CD4-positive, alpha-beta memory T cell (primary cell): ENCODE measurements at places on chromosomes 16 and 17.

DNA sequence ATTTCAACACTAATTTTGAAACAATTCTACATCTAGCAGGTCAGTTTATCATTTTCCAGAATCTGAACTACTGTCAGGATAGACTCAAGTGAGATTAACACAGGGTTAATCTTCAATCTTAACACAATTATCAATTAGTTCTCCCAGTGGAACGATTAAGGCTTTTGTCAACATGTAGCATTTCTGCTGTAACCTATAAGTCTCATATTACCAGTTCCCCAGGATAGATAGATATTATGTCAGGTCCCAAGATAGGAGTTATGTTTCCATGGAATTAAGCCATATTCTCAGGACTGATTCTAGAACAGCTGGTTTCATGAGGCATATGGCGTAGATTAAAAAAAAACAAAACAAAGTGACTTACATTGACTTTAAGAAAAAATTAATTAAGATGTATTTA is 4.4 kb upstream of the FBF1 start:
- DNase-seq = no peak

DNA sequence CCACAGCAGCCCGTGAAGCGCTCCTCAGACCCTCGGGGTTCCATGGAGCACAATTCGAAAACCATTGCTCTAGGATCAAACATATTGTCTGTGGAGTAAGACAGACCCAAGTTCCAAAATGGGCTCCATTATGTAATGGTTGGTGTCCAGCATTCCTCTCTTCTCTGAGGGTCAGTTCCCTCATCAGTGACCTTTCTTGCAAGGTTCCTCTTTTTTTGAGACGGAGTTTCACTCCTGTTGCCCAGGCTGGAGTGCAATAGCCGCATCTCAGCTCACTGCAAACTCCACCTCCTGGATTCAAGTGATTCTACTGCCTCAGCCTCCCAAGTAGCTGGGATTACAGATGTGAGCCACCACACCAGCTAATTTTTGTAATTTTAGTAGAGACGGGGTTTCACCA is 28.4 kb downstream of the PLXDC1 start:
- DNase-seq = no peak

- no peak for DNase-seq
These were observed 261.4 kb downstream of the MAP2K4 start for GRCh38 chr17:12282056-12282455.

DNA sequence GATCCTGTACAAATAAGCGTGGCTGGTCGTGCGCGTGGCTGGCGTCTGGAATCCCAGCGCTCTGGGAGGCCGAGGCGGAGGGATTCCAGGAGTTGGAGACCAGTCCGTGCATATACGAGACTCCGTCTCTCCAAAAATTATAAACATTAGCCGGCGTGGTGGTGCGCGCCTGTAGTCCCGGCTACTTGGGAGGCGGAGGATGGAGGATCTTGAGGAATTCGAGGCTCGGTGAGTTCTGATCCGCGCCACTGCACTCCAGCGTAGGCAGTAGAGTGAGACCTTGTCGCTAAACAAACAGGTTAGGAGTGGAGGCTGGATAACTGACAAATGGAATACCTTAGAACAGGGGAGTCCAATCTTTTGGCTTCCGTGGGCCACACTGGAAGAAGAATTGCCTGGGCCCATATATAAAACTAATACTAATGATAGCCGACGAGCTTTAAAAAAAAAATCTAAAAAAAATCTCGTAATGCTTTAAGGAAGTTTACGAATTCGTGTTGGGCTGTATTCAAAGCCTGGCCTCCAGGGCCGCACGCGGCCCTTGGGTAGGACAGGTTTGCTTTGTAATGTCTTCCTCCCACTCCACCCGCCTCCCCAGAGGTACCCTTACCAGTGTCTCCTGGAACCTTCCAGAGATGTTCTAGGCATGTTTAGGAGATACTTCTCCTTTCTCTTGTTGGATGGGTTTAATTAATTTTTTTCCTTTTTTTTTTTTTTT is 909 bp upstream of the RSL1D1 start:
- no peak for DNase-seq

DNA sequence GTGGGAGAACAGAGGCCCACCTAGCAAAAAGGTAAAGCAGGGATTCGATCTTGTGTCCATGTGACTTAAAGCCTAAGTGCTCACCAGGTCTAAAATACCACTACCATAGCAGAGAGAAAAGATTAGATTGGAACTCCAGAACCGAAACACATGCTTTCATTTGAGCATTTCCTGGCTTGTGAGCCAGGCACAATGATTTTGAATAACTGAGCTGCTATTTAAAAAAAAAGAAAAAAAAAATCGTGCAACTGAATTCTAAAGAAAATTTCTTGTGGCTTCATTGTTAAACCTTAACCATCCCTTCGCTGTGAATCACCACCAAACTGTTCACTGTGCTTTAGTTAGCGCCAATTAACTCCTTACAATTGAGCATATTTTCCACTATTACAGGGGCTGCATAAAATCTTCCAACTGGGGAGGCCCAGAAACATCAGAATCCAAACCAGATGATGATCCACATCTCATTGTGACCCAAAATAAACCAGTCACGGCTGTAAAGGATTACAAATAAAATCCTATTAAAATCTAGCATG is 366.4 kb upstream of the ERCC4 start:
- DNase-seq = no peak

DNA sequence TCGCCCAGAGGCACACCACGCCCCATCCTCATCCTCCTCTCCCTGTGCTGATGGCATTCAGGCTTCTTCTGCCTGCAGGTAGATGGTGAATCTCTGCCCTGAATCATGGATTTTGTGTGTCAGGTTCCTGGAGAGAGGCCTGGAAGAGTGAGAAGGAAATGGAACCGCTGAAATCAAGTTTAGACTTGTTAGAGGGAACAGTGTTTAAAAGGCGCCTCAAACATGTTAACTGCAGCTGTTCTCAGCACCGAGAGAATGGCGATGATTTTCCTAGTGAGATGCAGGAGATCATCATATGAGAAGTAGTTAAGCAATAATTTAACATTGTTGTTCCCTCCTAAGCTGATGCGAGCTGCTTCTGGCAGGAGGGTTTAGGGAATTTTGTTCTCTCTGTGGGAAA is 744.4 kb upstream of the EEF2KMT start:
- no peak for DNase-seq

DNA sequence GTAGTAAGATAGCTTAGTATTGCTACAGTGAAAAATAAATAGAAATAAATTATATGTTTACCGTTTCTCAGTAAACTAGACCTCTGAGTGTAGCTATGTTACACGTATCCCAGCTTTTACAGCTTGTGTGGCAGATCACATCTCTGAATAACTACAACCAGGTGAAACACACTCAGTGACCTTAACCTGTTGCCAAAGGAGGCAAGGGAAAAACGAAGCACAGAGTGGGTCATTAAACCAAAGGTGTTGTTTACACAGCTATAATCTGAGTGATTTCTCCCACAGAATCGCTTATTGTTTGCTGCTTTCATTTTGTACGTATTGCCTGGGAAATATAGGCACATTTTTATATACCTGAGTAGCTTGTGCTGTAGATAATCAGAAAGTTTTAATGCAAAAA is 688.2 kb upstream of the KIF2B start:
- DNase-seq = no peak

DNA sequence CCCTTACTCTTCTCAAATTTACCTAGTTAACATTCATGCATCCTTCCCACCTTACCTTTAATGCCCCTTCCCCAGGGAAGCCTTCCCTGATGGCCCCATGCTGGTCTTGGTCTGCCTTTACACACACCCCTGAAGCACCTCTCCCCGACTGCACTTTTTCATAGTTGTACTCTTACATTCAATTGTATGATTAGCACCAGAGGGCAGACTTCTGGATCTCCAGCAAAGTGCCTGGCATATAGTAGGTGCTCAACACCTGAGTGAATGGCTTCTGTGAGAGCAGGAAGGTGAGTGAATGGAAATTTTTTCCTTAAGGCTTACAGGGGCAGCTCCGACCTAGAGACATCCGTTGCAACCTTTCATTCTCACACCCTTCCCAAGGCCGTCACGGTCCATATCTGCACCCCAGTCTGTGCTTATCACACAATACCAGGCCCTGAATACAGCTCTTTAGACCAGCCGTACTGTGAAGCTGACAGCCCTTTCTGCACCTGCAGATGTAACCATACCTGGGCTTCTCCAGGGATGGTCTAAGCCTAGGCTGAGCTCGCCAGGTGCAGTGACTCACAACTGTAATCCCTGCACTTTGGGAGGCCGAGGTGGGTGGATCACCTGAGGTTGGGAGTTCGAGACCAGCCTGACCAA is 4.4 kb downstream of the PGAP3 start:
- DNase-seq = no peak

DNA sequence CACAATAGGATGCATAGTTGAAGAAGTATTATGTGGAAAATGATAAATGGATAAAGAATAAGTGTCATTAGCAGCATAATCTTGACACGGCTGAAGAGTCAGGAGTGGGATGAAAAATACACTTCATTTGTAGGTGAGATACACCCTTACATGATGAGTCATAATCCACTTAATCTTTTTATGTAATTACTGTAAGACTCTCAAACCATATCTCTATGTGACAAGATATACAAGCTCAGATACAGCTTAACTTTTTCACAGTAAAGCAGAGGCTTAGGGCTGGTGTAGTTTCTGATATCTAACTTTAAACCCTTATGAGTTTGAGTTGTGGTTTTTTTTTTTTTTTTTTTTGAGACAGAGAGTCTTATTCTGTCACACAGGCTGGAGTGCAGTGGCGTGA is 101.2 kb downstream of the FTO start:
- DNase-seq = no peak

GRCh38 chr17:39629898-39630297 is 3.1 kb downstream of the PPP1R1B start:
- no peak for DNase-seq

DNA sequence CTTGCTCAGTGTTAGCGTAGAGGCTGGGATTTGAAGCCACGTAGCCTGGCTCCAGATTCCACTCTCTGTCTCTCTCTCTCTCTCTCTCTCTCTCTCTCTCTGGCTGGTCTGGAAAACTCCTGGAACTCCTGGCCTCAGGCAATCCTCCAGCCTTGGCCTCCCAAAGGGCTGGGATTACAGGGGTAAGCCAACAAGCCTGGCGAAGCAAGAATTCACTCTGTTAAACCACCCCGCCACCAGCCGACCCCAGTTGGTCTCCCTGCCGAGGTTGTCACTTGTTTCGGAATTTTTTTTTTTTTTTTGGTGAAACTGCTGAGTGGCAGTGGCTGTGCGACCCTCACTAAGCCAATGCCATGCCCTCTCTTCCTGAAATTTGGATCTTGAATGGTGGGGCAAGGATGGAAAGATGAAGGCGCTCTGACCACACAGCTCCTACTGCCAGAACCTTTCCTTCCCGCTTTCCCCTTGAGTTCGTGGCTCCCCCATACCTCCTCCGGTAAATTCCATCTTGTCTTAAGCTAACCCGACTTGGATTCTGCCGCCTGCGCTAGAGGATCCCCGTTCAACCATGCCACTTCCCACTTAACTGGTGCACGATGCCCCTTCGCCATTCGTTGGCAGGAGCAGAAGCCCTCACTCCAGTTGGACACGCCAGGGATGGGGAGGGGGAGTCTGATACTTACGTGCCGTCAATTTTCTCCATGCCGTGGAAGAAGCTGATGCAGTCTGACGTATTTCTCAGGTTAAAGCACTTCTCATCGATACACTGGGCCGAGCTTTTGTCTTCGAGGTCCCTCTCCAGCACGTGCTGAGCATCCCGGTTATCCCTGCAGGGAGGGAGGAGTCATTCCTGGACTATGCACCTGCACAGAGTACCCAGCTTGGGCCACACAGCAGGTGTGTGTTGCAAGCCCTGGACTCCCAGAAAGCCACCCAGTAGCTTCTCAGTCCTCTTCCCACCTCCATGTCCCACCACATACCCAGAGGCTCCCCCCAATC is 13.1 kb downstream of the TEKT5 start:
- no peak for DNase-seq

GRCh38 chr16:4111748-4112696 is 4.2 kb downstream of the ADCY9 start:
- DNase-seq = no peak

DNA sequence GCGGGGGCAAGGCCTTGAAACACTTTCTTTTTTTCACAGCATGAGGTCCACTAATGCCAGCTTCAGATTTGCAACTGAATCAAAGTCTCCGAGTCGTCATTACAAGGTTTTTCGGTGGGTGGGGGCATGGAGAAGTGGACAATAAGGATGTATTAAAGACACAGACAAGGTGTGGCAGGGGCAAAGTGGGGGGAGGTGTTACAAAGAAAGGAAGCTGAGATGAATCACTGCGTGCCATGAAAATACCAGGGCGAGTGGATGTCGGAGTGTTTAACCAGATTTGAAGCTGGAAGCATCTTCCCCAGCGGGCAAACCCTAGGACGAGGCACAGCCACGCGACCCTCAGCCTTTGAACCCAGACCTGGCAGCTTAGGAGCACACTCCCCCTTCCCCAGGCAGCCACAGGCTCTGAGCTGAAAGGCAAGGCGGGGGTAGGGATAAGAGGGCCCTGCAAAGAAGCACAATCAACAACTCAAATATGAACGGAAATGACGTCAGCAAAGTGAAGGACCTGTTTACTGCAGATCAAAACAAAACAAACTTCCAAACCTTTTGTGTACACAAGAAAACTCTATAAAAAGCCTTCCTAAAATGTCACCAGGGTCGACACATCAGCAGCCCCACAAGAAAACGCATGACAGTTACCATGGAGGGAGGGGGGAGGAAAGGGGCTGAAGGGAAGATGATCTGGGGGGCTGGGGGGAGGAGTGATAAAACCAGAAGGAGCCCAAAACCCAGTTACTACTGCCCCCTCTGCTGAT is 5.6 kb upstream of the ZFHX3 start:
- DNase-seq = no peak

DNA sequence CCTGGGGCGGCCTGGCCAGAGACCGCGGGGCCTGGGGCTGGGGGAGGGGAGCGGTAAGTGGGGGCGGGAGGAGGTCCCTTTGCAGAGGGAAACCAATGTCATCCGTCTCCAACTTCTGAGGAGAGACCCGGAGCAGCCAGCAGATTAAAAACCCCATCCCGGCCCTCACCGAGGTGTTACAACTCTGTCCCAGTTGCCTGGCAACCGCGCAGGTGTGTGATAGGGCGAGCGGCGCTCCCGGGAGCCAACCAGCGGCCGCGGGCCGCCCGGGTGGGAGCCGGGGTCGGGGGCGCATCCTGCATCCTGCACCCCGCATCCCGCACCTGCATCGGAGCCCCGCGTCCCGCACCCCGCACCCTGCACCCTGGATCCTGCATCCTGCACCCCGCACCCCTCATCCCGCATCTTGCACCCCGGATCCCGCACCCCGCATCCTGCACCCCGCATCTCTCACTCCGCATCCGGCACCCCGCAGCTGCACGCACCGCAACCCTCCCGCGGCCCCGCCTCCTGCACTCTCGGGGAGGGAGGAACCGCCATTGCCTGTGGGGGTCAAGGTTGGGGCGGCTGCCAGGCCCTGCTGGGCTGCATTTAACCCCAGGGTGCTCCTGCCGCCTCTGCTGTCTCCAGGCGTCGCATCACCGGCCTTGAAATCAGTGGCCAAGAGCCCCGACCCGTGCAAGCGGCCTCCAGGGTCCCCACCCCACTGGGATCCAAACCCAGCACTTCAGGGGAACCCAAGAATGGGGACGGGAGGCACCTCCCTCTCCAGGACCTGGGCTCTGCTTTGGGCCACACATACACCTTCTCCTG is 47.3 kb downstream of the RTN4RL1 start:
- no peak for DNase-seq

- DNase-seq = no peak
These were observed 160.3 kb downstream of the NTN1 start for GRCh38 chr17:9181640-9182039.

- DNase-seq = no peak
These were observed 24.2 kb downstream of the CCDC40 start for GRCh38 chr17:80060644-80061043.

GRCh38 chr17:12136646-12137045 is 116.0 kb downstream of the MAP2K4 start:
- no peak for DNase-seq
